ENCODE measurements at places on chromosomes 3 and 15. TPM values are rescaled to one million over a fixed set of nuclear protein-coding genes. Genes with fewer than 3 reads are reported as not detected.
A peak's percentile ranks its signal among the peaks of the same experiment; 100 is the strongest.

- H3K4me3 ChIP-seq = no peak overlapping the region
- H3K4me1 ChIP-seq = peaks cover 86% of the 10 kb centered on the region
- H3K27ac ChIP-seq = peak overlapping the region; percentile 98
- DNase-seq = no peak
Observed at GRCh38 chr15:44722011-44722410, 10.7 kb downstream of the B2M start.

DNA sequence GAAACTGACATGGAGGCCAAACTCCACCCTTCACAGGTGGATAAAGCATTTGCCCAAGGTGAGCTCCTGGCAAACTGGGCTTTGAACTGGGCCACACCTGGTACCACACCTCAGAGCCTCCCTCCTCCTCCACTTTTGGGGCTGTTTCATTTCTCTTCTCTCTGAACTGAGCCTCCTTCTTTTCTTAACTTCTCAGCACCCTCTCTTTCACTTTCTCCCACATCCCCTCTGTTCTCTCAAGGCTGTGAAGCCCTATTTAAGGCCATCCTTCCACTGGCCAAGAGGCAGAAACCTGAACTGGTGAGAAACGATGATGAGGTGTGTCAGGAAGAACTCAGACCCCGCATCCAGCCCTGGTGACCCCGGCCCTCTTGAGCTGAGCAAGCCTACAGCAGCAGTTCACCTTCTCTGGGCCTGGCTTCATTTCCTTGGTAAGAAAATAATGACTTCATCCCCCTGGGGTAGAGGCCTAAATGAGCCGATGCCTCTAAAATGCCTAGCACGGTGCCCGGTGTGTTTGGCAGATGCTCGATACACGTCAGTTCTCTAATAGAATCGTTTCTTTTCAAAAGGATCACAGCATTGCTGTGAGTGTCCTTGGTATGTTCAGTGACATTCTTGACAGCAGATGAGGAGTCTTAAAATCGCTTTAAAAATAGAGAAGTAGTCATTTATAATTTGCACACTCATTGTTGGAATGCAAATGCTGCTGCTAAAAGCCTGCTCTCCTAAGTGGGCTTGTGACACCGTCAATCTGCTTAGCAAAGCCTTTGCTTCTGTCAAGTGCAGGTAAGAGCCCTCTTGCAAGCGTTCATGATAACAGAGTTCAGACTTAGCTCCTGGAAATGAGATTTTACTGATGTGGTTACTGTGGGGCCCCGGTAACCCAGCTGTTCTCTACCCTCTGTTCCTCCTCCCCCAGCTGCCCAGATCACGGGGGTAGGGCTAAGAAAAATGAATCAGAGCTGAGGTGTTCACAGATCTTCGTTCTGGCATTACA, 97.7 kb upstream of the ATP2B2 start:
- peak overlapping the region; percentile 17 for H3K27ac ChIP-seq
- peaks cover 30% of the 10 kb centered on the region for H3K4me1 ChIP-seq
- H3K27me3 ChIP-seq = peaks cover 23% of the 10 kb centered on the region
- H3K4me3 ChIP-seq = no peak overlapping the region

DNA sequence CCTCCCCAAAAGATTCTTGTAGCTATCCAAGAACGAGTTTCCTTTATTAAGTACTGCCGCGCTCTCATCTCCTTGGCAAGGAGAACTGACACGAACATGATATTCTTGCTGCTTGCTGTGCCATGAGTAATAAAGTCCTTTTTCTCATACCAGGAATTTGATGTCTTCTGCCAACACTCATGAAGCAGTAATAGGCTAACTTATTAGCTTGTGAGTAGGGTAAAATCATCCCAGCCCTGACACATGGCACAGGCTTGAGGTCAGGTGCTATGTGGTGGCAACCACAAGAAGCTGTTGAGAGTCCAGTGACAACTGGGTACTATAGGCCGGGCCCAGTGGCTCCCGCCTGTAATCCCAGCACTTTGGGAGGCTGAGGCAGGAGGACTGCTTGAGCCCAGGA, 22.7 kb upstream of the UBXN7 start:
- no peaks in the 10 kb centered on the region for H3K27me3 ChIP-seq
- no peaks in the 10 kb centered on the region for H3K36me3 ChIP-seq
- H3K4me3 ChIP-seq = no peak overlapping the region
- H3K27ac ChIP-seq = no peak overlapping the region
- H3K4me1 ChIP-seq = peaks cover 4% of the 10 kb centered on the region
- DNase-seq = no peak

GRCh38 chr3:32947789-32948238, 3.6 kb upstream of the CCR4 start:
- no peak overlapping the region for H3K27ac ChIP-seq
- no peaks in the 10 kb centered on the region for H3K27me3 ChIP-seq
- H3K4me3 ChIP-seq = no peak overlapping the region
- peaks cover 11% of the 10 kb centered on the region for H3K36me3 ChIP-seq
- peaks cover 49% of the 10 kb centered on the region for H3K4me1 ChIP-seq

DNA sequence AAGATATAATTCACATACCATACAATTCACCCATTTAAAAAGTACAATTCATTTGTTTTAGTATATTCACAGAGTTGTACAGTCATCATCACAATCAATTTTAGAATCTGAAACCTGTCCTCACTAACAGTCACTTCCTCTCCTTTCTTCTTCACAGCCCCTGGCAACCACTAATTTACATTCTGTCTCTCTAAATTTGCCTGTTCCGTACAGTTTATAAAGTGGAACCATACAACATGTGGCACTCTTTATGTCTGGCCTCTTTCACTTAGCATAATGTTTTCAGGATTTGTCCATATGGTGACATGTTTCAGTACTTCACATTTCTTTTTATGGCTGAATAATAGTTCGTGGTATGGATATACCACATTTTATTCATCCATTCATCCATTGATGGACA, 22.7 kb downstream of the ERICH6 start:
- H3K27ac ChIP-seq = peak overlapping the region; percentile 53
- H3K4me3 ChIP-seq = peak overlapping the region; percentile 37
- H3K4me1 ChIP-seq = peaks cover 23% of the 10 kb centered on the region
- no peaks in the 10 kb centered on the region for H3K27me3 ChIP-seq
- no peak for DNase-seq

The MEX3B gene
- total RNA-seq = 1.3 TPM

Measured in activated CD4-positive, alpha-beta T cell treated with anti-CD3 and anti-CD28 coated beads for 36 hours (primary cell).